ENCODE measurements at places on chromosomes 12 and 14.

DNA sequence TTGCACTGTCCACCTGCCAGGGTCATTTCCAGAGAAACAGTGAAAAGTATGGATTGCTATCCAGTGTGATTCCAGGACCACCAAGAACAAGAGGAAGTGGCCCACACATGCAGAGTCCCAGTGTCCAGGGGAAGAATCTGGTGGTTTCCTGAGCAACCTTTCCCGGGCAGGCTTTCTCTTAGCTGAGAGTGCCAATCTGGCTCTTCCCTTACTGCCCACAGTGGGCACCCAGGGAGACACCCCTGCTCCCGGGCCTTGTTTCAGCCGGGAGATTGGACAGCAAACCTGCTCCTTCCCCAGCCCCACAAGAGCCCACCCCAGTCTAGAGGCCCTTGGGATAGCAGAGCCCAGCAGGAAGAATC, 62.1 kb downstream of the VWF start:
- no peak for DNase-seq

GRCh38 chr12:119910586-119910985, 33.5 kb upstream of the CIT start:
- no peak for DNase-seq

DNA sequence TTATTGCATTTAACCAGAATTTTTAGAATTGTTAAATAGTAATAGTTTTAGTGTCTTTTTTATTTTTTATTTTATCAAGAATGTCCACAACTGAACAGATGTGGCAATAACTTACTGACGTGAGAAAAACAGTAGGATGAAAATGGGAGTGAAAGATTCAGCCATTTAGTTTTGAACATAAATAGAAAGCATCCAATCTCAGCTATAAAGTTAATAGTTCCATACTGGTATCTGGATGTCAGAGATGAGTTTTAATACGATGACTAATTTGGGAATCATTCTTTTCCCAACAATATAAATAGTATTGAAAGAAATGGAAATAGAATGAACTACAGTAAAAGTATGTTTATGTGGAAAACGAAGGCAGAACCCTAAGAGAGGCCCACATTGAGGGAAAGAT, 159.4 kb downstream of the EPS8 start:
- no peak for DNase-seq

DNA sequence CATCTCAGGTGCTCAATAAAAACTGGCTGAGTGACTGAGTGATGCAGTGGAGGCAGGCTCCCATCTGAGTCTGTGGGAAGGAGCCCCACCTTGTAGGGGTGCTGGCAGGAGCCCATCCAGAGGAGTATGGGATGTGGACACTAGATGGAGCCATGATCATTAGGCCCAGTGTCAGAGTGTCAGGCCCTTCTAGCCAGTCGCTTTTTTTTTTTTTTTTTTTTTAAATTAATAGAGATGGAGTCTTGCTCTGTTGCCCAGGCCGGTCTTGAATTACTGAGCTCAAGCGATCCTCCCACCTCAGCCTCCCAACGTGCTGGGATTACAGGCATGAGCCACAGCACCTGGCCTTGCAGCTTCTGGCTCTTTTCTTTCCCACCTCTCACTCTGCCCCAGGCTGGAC, 11.5 kb downstream of the RITA1 start:
- peak; percentile 86 for DNase-seq

GRCh38 chr14:97912217-97912616, 1115.0 kb downstream of the VRK1 start:
- no peak for DNase-seq

DNA sequence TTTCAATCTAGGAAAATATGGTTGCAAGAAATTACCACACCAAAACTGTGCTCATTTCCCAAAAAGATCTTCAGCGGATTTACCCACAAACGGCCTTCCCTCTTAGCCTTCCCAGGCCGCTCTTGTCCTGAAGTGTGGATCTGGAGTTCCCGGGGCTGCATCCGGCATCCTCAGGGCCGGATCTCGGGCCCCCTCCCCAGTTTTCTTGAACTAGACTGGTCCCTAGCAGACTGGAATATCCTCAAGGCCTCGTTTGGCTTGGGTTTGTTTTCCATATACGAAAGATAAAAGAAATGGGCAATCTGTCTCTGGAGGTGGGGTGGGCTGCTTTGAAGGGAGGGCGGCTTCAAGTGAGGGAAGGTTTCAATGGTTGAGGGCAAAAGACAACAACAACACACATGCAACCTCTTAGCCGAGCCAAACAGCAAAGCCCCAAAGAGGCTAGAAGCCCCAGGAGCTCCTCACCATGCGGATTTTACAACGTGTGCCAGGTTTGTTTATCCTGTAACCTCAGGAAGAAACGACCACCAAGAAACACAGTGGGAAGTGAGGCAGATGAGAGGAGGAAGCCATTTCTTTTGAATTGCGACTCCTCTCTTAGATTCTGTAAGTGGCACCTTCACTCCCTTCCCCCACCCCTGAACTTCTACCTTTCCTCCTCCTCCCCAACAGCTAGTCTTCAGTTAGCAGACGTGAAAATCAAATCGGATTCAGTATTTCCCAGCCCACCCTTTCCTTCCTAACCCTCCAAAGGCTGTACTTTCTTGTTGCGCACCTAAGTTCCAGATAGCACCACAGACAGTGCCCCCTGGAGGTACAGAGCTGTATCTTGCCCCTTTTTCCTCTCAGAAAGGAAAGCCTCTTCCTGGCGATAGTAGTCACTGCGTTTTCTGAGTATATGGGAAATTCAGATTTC, 2.6 kb downstream of the MYF6 start:
- no peak for DNase-seq

DNA sequence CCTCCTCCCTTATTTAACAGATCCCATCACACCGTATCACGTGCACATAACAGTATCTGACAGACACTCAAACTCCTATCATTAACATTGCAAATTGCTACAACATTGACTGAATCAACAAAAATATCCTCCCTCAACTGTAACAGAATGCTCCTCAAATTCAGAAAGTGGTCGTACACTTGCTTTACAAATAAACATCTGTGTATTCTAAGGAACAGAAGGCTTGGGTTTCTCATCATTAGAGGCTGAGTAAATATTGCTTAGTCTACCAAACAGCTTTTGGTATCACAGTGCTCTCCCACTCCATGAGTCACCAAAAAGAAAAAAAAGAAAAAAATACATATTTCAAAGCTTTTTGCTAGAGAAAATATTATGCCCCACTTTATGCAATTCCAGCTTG, 23.9 kb downstream of the FERMT2 start:
- DNase-seq, result no peak

DNA sequence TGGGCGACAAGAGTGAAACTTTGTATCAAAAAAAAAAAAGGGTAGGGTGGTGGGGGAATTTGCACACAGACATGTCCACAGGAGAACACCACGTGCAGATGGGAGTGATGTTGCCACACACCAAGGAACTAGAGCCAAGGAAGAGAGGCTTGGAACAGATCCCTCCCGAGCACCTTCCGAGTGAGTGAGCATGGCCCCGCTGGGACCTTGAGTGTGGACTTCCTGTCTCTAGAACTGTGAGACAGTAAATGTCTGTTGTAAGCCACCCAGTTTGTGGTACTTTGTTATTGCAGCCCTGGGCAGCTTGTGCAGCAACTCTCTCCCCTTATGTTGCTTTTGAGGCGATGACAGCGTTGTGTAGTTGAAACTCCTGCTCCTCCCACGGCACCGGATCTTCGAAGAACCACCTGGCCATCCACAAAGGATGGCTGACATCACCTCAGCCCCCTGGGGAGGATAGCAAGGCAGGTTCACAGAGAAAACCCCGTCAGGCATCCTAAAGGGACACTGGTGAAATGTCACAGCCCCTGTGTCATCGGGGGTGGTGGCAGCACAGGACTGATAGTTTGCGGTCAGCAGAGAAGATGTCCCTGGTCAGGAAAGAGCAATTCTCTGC, 54.7 kb upstream of the PLEKHG3 start:
- DNase-seq, result no peak

DNA sequence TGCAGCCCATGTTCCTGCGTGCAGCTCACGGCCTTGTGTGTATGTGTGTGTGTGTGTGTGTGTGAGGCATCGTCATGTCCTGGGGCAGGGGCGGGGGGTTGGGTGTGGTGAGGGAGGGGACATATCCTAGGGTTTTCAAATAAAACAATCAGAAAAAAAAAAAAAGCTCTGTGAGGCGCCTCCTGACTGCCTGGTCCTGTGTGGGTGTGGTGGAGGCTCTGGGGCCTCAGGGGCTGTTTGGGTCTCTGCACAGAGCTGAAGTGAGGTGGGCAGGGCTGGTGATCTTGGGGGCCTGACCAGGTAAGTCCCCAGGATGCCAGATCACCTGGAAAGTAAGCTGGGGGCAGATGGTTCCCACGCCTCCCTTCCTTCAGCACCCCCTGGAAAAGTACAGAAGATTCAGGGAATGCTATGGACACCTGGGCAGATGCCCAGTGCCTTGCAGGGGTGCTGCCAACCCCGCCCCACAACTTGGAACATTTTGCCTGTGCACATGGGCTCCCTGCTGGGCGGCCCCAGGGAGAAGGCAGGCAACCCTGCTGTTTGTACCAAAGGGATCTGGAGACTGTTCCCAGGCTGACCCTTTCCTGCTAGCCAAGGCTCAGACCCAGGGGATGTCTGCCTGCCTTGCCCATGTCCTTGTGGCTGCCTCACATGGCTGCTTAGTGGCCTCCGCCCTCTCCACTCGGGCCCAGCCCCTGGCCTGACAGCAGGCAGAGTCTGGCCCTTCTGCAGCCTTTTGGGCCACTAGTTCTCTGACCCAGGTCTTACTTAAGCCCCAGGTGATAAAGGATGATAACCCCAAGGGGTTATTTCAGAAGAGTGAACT, 28.8 kb downstream of the CLSTN3 start:
- DNase-seq, result no peak

DNA sequence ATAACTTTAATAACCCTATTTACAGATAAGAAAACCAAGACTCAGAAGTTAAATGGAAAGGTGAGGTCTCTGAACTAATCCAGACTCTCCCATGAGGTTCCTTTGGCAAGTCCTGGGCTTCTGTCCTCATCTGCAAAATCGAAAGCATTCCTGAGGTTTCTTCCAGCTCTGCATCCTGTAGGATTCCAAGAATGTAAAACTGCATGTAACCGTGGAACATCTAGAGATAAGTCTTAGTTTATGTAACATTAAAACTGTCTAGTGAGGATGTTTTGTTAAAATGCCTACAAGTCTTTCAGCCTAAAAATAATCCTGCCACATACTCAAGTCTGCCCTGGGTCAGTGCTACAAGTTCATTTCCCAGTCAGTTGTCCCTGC, 7.3 kb upstream of the ITFG2 start:
- DNase-seq, result no peak

DNA sequence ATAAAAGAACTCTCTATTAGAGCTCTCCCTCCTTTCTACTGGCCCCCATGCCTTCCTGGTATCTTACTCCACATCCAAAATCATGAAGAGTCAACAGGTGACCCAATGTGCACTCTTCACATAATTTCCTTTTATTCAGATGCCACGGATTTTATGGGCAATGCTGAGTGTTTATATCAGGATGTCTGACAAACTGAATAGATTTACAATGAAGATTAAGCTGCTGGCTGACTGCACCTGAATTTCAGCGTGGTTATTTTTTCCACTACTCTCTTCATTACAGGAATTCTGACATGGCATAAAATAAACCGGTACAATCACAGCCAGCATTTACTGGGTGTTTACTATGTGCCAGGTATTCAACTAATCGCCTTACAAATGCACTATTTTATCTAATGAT, 29.4 kb upstream of the CERS5 start:
- no peak for DNase-seq

DNA sequence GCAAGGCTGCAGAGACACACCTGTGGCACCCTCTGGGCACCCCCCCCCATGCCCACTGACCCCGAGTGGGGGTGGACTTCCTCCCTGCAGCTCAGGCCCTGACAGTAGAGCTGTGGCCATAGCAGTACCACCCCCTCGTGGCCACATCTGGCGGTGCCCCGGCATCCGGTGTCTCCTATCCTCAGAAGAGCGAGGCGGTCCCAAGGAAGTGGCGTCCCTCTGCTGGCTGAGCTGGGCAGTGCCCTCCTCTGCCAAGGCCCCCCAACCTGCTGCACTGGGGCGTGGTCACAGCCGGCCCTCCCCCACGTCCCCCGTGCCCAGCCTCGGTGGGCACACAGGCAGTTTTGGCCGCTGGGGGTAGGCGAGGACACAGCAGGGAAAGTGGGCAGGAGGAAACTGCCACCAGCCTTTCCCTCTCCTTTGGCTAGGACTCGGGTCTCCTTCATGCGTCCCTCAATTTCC, 6.0 kb upstream of the SLC6A12 start:
- DNase-seq, result peak; percentile 56

DNA sequence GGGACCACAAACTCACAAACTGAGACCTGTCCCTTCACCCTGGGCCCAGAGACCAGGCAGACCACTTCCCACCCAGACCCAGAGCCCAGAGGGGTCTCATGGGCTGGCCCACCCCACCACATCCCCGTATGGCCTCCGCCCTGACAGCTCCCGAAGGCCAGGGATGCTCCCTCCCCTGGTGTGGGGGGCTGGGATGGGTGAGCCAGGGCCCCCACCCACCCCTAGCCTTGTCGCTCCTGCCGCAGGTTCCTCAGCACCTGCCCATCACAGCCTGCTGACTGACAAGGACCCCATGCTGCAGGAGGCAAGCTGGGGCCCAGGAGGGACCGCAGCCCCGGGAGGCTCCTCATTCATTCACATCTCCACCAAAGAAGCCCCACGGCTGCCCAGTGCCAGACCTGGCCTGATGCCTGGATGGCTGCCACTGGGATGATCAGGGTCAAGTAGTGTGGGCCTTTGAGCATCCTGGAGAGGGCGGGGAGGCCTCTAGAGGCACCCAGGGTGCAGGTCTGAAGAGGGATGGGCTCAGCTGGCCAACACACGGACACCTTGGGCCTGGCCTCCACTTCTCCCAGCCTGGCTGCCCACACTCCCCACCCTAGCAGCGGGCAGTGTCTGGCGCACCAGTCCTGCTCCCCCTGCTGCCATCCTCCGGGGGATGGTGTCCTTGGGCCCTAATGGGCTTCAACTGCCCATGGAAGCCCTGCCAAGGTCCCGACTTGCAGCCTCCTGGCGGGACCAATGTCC, 24.7 kb upstream of the GPR132 start:
- DNase-seq, result no peak

GRCh38 chr12:50647031-50647430, 116.9 kb upstream of the ATF1 start:
- no peak for DNase-seq

DNA sequence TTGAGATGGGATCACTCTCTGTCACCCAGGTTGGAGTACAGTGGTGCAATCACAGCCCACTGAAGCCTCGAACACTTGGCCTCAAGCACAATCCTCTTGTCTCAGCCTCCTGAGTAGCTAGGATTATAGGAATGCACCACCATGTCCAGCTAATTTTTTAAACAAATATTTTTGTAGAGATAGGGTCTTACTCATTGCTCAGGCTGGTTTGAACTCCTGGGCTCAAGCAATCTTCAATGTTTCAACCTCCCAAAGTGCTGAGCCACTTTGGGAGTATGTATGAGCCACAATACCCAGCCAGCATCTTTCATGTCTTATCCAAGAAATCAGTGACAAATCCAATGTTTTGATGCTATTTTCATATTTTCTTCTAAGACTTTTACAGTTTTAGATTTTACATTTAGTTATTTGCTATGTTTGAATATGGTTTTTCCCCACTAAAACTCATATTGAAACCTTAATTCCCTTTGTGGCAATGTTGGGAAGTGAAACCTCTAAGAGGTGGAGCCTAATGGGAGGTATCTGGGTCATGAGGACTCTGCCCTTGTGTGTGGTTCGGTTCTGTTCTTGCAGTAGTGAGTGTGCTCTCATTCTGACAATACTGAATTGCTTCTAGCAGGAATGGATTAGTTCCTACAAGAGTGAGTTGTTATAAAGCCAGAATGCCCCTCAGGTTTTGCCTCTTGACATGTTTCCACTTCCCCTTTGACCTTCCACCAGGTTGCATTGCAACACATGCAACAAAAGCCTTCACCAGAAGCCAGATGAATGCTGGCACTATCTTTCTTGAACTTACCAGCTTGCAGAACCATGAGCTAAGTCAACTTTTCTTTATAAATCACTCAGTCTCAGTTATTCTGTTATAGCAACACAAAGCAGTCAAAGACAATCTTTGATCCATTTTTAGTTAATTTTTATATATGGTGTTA, 80.8 kb upstream of the AMIGO2 start:
- no peak for DNase-seq
